Amniotic epithelial cell (primary cell): ENCODE measurements at places on chromosomes 6 and 20.

DNA sequence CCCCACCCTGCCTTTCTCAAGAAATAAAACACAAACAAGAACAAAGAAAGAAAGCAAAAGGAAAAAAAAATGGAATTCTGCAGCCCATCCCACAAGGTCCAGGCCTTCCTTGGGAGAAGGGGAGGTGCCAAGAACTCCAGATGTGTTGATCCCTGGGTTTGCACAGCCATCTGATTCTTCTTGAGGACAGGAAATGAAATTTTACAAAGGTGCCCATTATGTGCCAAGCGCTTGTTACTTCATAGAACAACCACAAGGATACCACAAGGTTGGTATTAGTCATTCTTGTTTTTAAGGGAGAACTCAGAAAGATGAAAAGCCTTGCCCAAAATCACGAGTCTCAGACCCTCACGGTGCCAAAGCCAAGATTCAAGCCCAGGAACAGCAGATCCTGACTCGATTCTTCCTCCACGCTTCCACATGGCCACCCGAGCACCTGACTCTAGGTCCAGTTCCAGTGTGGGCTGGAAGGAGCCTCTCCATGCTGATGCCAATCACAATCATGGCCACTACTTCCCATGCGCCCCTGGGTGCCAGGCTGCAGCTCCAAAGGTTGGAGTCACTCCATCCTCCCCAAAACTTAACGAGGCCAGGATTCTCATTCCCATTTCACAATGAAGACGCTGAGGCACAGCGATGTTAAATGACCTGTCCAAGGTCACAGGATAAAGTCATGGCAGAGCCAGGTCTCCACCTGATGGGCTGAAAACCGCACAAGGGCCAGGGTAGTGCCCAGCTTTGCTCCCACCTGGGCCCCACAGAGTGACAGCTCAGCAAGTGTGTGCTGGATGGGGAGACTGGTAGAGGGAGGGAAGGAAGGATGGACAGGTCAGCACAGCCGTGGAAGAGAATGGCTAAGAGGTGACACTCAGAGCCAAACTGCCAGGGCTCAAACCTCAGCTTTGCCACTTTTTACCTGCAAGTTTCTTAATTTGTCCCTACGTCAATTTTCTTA is 66.7 kb upstream of the TOP1 start:
- peak; percentile 53 for DNase-seq

DNA sequence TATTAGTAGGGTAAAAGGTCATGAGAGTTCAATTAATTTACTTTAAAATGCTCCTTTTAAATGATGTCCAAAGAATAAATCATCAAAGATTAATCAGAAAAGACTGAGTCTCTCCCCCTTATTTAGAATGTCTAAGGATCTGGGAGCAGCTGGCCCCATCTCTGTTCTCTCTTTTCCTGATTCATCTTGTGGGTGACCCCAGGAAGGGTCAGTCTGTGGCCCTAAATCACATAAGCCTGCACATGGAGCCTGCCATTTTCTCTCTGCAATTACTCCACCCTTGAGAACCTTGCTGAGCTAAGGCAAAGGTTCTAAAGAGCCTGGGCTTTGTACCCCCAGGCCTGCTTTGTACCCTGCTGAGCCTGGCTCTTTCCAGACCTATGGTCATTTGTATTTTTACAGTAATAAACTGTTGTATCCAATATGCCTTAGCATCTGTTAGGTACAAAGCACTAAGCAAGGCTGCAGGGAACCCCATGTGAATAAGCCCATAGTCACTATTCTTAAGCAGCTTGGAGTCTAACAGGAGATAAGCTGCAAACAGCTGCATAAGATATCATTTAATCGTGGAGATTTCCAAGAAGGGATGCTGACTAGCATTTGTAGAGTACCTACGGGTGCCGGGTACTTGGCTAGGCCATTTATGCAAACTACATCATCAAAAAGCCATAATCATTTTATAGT is 431.0 kb upstream of the MARCKS start:
- no peak for DNase-seq

DNA sequence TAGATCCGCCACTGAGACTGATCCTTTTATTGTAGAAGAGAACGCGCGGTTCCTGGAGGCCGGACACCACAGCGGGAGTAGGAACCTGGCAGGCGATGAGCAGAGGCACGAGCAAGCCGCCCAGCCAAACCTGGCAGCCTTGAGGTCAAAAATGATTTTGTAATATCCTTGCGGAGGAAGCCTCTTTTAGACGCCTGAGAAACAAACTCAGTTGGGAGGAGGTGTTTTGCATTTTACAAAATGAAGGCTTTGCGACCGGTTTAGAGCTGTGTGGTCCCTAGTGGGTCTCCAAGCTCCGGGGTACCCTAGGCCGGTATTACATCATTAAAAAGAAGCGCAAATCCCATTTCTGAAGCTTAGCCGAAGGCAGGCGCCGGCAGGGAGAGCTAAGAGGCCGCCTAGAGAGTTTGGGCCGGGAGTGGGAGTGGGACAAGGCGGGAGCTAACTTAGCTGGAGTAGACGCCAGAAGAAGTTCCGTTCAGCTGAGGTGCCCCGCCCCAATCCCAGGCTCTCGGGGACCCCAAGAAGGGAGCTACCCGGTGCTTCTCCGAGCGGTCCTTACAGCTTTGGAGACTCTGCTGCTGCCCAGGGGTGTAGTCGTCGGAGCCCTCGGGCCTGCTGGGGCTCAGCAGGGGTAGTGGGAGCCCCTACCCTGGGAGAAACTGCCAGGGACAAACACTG is 1.9 kb upstream of the TBX18 start:
- no peak for DNase-seq

- no peak for DNase-seq
Measured at GRCh38 chr20:15594158-15594695, 979.0 kb downstream of the KIF16B start.

DNA sequence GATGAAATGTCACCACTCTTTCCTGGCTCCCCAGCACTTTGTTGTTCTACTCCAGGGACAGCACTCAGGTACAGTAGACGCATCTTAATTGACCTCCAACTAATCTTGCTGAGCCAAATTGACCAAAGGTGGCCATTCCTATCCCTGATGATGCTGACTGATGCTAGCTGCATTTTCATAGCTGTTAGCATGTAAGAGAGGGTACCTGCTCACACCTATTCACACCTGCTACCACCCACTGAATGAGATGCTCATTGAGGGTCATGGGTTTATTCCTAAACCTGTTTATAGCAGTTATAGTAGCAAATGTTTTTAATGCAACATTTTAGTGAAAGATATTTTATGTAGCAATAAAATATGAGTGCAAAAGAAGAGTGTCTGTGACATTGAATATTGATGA is 145.1 kb downstream of the CARMIL1 start:
- DNase-seq: no peak

DNA sequence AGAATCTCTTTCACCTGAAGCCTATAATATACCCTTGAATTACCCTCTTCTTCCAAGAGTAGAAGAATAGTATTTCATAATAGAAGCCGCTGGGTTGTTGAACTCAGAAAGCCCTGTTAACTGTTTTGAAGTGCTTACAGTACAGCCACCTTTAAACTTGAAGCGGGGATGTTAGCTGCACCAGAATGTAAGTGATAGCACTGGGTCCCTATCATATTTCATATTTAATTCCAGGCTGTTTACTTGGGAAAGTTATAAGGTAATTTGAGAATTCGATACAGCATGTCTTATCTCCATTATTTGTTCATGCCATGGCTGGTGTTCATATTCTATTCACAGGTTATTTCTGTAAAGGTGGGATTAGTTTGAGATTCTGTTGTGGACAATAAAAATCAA is 63.5 kb upstream of the VSTM2L start:
- DNase-seq: no peak

GRCh38 chr6:56699066-56699654 is 56.5 kb upstream of the DST start:
- peak; percentile 45 for DNase-seq

GRCh38 chr6:139436200-139436956 is 61.9 kb upstream of the CITED2 start:
- DNase-seq: peak; percentile 32

DNA sequence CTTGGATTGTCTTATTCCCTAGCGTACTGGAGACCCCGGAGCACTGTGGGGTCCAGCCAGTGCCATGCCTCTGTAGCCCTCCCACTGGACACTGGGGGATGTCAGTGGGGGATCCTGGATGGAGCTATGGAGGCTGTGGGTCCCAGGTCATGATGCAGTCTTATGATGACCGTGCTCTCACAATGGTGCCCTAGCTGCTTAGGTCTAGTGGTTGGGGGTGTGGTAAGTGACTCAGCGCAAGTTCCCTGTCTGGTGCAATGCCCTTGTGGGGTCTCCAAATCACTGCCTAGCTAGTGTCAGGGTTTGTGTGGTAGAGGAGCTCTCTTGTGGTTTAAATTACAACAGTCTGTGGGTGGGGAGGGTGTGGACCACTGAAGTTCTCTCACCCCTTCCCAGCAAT is 135.4 kb downstream of the CDC5L start:
- no peak for DNase-seq

DNA sequence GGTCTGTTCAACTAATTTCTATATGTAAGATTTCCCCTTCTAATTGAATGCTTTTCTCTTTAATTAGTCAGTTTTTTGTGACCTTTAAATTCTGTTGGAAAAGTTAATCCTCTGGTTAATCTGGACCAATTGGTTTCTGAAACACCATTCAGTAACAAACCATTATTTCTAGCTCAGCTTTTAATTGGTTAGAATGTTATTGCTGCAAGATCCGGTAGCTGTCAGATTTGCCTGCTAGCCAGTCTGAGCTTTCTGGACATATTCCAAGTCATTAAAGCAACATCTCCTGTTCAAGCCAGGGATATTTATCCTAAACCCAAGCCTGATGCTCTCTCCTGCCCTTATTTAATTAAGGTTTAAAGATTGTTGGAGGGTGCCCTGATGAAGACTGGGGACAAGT is 55.1 kb upstream of the FBXL4 start:
- DNase-seq: peak; percentile 24

DNA sequence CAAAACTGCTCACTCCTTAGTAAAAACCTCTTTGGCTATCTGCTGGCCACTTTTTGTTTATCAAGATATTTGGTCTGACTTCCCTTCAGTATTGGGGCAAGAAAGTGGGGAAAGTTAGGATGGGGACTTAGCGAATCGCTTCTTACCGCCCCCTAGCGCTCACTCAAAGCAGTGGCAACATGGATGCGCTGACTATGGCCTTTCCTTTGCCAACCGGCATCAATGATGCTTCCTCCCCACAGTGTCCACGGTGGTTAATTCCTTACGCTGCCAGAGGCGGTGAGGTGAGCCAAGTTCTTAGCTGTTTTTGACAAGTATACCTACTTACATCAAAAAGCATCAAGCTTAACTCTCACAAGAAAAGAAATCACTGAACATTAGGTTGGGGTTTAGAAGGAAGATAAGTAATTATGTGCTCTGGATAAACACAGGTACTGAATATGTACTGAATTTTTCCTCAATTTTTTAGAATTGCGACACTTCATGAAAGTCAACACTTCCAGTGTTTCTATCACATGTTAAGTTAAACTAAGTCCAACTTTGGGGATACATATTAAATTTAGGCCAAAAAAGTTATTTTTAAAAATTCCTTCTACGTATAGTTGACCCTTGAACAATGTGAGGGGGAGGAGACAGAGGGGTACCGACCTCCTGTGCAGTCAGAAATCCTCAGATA is 86.7 kb downstream of the GMDS start:
- DNase-seq: peak; percentile 59

- no peak for DNase-seq
Measured at GRCh38 chr6:101422251-101422650, 28.7 kb downstream of the GRIK2 start.

- DNase-seq: no peak
Measured at GRCh38 chr20:50546729-50547314, 36.6 kb downstream of the PTPN1 start.

DNA sequence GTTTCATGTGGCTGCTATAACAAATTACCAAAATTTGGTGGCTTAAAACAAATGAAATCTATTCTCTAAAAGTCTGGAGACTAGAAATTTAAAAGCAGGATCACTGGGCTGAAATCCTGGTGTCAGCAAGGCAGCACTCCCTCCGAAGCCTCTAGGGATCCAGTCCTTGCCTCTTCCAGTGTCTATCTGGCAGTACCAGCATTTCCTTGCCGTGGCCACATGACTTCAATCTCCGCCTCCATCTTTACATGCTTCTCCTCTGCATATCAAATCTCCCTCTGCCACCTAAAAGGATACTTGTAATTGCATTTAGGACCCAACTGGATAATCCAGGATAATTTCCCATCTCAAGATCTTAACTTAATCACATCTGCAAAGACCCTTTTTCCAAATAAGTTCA is 30.2 kb downstream of the ARHGAP18 start:
- no peak for DNase-seq

DNA sequence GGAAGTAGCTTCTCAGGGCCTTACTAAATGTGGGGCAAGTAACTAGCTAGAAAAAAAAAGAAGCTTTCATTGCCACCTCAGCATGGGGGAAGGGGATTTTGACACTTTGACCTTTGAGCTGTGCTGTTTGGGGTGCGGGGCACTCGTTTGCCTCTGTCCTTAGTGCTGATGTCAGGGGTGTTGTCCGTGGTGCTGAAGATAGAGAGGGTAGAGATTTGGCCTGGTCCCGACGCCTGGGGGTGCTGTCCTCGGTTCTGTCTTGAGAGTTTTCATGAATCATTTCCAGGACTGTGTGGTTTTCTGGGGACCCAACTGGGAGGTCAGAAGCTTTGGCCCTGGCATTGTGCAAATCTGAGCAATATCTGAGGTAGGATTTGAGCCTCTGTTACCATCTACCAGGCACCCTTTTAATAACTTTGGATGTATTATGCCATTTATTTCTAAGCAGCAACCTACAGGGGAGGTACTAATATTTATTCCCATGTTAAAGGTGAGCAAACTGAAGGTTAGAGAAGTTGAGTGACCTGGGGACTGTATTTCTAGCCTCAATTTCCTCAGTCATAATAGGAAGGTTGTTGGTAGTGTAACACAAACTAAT is 78.0 kb downstream of the DLGAP4 start:
- DNase-seq: peak; percentile 44

- no peak for DNase-seq
Measured at GRCh38 chr20:37296371-37296770, 6.9 kb downstream of the MANBAL start.

- DNase-seq: peak; percentile 45
Measured at GRCh38 chr6:113825781-113826180, 31.4 kb upstream of the MARCKS start.

DNA sequence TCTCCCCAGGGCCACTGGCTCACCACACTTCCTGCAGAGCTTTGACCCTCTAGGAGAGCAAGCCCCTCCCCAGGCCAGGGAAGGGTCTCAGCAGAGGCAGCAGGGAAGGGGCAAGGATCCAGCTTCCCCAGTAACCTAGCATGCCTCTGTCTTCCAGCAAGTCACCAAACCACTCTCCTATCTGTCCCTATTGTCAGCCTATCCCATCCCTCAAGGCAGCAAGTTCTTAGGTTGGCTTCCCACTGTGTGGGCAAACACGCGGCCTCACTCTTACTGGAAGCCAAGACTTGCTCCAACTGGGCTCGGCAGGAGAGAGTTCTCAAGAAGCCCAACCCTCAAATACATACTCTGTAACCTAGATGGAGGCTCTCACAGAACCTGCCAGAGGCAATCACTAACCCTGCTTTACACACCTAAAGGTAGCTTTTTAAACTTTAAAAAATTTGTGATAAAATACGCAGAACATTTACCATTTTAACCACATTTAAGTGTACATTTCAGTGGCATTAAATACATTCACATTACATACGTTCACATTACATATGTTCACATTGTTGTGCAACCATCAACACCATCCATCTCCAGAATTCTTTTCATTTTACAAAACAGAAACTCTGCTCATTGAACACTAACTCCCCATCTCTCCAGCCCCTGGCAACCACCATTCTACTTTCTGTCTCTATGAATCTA is 58.5 kb downstream of the MRPL14 start:
- DNase-seq: no peak
